ENCODE measurements at places on chromosomes 7 and 10.

DNA sequence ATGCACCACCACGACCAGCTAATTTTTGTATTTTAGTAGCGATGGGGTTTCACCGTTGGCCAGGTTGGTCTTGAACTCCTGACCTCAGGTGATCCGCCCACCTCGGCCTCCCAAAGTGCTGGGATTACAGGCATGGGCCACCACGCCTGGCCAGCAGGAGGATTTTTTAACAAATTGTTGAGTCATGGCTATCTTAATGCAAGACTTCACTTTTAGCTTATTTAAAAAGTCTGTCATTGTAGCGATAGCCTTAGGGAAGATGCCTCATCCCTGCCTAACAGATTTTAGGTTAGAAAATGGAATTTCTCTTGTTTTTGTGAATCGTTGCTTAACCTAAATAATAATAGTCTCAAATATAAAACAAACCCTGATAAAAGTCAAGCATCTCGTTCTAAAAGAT, 35.5 kb downstream of the PPP2R2D start:
- DNase-seq, result no peak

DNA sequence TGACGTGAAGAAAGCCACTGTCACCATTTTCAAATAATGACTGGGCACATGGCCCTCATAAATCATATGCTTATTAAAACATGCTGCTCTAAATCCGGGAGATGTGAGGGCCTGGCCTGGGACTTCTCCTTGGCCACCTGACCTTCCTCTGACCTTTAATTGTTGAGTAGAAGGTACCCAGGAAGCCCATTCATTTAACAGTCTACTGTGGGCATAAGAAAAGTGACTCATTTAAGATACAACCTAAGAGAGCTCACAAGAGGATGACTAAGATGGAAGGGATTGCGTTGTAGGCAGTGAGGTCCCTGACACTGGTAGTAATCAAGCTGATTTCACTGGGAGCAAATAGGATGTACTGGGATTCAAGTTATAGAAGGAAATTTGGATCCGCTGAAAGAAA, 203.4 kb upstream of the GPR26 start:
- no peak for DNase-seq

- no peak for DNase-seq
Measured at GRCh38 chr7:29272057-29272456, 77.5 kb downstream of the CHN2 start.

- DNase-seq, result no peak
Measured at GRCh38 chr10:121797490-121797889, 130.3 kb downstream of the ATE1 start.

GRCh38 chr7:133040178-133040577, 41.7 kb downstream of the CHCHD3 start:
- no peak for DNase-seq

DNA sequence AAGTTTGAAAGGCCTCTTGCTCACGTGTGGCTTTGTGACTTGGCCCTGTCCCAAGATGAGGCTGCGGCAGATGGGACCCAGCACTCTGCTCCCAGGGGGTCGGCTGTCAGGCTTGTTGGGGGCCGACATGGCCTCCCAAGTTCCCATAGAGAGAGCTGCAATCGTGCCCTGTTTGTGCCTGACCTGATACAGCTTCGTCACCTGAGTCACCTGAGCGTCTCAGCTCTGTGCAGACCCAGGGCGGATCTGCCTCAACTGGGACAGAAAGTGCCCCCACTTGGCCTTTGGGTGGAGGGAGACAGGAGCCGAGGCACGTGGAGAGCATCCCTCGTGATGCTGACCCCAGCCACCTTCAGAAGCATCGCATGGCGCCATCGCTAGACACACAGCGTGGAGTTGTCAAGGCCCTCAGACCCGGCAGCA, 21.7 kb downstream of the PAPOLB start:
- no peak for DNase-seq

GRCh38 chr10:49700997-49701396, 21.5 kb downstream of the C10orf53 start:
- DNase-seq, result no peak

GRCh38 chr7:81908220-81908619, 138.4 kb upstream of the HGF start:
- DNase-seq, result no peak

DNA sequence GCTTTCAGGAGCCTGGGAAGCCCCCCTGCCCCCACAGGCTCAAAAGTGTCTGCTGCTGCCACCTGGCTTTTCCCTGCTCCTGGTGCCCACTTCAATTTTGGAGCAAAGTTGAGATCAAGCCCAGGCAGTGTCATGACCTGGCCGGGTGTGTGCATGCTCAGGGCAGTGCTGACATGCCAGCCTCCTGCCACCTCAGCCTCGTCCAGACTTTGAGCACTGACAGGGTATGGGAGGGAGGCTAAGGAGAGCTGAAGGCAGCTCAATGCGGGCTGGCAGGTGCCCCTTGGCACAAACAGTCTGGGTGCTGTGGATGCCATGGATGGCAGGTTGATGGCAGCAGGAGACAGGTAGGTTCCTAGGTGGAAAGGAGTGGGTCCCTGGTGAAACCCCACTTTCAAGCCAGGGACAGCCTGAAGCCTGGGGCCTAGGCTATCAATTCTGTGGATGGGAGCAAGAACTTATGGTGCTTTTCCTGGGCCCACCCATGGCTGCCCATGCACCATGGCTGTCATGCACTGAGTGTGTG, 12.3 kb upstream of the ECHDC3 start:
- no peak for DNase-seq

DNA sequence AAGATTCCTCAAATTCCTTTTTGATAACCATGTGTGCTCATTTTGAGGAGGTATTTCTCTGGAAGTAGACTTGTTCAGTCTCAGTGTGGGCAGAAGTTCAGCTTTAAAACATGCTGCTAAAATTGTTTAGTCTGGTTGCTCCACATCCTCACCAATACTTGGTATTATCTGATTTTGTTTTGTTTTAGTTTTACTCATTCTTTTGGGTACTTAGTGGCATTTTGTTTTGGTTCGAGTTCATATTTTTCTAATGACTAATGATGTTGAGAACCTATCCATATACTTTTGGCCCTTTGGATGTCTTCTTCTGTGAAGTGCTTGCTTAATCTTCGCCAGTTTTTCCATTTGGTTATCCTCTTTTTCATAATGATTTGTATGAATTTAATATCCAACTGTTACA, 694.2 kb upstream of the FZD8 start:
- no peak for DNase-seq

DNA sequence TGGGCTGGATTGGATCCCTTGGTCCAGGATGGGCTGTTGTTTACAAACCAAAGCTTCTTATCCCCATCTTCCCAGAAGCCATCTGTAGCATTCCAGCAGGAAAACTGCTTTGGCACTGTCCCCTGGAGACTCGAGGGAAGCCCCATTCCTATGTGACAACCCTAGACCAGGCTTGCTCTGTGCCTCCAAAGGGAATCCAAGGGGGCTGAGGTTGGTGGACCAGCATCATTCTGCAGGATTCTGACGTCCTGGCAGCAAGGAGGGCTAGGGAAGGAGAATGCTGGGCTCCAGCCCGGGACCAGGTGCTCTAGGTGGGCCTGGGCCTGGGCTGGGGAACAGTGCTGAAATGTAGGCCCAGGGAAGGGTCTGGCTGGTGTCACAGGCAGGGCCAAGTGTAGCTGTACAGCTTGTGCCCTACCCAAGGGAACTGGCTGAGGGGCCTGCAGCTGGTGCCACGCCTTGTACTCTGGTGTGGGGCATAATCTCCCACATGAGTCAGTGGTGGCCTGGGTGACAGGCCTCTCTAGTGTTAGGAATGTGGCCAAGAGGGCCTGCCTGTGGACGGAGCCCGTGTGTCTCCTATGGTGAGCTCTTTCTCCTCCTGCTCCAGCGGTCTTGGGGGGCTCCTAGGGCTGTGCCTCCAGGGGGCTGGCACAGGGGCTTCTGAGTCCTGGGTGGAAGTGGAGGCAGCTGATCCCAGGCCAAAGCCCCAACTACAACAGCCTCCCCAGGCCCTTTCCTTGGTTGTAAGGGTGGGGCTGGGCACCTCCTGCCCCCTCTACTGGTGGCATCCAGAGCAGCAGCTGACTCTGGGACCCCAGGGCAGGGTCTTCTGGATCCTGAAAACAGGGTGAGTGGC, 25.2 kb downstream of the TRIM8 start:
- no peak for DNase-seq

- no peak for DNase-seq
Measured at GRCh38 chr10:128985036-128985435, 482.0 kb upstream of the MGMT start.

GRCh38 chr7:121339082-121339481, 10.3 kb downstream of the WNT16 start:
- no peak for DNase-seq

- no peak for DNase-seq
Measured at GRCh38 chr7:102967798-102968197, 55.0 kb downstream of the LRRC17 start.

GRCh38 chr10:64103750-64104470, 582.7 kb downstream of the REEP3 start:
- no peak for DNase-seq

DNA sequence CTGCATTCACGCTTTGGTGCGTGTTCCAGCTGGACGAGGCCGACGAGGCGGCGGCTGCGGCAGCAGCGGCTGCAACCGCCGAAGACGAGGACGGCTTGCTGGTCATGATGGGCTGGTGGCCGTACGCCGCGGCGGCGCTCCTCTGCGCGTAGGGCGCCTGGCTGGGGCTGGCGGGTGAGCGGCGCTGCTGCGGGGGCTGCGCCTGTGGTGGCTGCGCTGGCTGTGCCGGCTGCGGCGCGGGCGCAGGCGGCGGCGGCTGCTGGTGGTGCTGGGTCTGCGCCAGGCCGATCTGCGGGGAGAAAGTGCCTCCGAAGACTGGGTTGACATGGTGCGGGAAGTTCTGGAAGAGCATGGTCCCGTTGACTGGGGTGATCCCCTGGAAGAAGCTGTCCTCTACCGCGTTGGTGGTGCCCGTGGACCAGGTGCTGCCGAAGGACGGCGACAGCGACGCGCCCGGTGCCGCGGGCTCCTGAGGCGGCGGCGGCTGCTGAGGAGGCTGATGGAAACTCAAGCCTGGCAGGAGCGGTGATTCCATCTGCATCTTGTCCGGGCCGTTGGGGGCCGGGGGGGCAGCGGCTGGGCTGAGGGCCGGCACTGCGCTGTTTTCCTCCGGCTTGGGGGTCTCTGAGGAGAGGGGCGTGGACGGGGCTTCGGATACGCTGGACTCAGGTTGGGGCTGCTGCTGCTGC, 51.1 kb downstream of the CPEB3 start:
- peak; percentile 56 for DNase-seq

- DNase-seq, result no peak
Measured at GRCh38 chr7:41744161-41744560, 41.3 kb upstream of the INHBA start.

- DNase-seq, result no peak
Measured at GRCh38 chr10:70404787-70405036, 767 bp downstream of the EIF4EBP2 start.

- DNase-seq, result no peak
Measured at GRCh38 chr7:139708541-139708940, 69.3 kb downstream of the HIPK2 start.

GRCh38 chr7:3244241-3244814, 56.7 kb upstream of the SDK1 start:
- no peak for DNase-seq

- no peak for DNase-seq
Measured at GRCh38 chr7:94064541-94065191, 60.5 kb upstream of the BET1 start.

DNA sequence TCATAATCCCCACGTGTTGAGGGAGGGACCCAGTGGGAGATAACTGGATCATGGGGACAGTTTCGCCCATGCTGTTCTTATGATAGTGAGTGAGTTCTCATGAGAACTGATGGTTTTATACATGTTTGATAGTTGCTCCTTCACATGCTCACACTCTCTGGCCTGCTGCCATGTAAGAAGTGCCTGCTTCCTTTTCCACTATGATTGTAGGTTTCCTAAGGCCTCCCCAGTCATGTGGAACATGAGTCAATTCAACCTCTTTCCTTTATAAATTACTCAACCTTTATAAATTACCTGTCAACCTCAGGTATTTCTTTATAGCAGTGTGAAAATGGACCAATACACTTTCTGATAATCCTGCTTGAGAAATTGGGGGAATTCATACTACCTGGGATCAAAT, 80.2 kb downstream of the ZNF37A start:
- DNase-seq, result no peak

All from stimulated activated CD4-positive, alpha-beta T cell treated with anti-CD3 and anti-CD28 coated beads, Interleukin-15, amount 100 ng/mL, for 24 hours (primary cell).